ENCODE measurements at places on chromosomes 6 and 20.
A peak's percentile ranks its signal among the peaks of the same experiment; 100 is the strongest.

DNA sequence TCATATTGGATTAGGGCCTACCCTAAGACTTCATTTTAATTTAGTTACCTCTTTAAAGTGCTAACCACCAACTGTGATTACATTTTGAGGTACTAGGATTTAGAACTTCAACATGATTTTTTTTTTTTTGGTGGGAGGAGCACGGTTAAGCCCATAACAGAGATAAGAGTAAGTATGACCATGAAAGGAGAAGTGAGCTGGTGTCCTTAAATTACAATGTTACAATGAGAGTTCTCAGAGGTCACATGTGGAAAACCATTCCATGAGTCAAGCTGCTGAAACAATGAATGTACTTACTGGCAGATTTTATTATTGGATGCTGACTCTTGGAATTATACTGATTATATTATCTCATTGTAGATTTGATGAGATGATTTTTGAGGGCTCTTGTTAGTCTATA, 779.3 kb upstream of the CITED2 start:
- no peak for DNase-seq

DNA sequence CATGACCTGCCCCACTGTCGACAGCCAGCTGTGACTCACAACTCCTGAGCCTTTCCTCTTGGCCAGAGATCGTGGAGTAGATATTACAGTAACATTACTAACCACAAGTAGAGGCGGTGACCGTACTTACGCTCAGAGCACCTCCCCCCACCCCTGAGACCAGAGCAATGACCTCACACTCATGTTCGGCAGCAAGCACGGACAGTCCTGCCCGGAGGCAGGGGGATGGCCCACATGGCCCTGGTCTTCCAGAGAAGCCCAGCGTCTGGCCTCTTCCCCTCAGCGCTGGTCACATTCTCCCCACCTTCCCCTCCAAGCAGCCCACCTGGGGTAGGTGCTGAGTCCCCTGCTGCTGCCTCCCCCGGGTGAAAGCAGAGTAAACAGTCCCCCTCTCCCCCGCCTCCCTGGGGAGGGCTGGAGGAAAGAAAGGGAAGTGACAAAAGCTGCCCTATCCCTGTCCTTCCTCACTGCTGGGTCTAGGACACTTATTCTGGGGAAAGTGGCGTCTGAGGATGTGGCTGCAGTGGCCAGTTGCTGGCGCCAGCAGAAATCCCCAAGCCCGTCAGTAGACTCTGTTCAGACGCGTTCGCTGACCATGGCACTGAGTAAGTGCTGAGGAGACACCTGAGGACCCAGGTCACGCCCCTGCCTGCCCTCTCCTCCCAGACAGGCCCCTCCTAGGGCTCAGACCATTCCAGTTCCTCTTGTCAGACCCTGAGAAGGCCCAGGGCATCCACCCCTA, 68.5 kb downstream of the MRPL14 start:
- peak; percentile 64 for DNase-seq

DNA sequence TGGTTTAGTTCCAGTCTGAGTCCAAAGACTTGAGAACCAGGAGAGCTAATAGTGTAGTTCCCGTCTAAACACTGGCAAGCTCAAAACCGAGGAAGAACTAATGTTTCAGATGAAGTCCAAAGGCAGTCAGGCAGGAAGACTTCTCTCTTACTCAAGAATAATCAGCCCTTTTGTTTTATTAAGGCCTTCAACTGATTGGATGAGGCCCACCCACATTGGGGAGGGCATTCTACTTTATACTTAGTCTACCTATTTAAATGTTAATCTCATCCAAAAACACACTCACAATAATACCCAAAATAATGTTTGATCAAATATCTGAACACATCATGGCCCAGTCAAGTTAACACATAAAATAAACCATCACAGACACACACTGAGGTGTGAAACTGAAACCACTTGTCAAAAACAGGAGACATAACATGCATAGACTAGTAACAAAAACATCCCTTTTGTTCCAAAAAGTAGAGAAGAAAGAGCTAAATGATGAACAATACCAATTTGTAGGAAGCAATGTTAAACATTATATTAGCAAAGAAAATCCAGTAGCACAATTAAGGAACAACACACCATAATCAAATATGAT, 50.2 kb upstream of the SENP6 start:
- no peak for DNase-seq

DNA sequence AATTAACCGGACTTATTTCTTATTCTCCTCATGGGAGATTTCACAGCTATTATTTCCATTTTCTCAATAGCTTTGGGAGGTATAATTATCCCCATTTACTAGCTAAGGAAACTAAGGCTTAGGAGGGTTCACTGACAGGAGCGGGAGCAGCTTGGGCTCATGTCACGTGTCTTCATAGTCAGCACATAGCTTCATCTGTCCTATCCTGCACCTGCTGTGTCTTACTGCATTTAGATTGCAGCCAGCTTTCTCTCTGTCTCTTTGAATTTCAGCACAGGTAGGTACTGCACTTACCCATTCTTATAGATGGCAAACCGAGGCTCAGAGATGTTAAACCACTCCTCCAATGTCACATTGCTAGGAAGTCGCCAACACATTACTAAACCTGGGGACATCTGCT, 839.9 kb downstream of the MAFB start:
- DNase-seq = no peak

- DNase-seq = no peak
These were observed 4.2 kb downstream of the RIMS4 start for GRCh38 chr20:44805979-44806620.

All from stimulated activated naive B cell treated with anti-CD40 and anti-IgM and Interleukin-4, amounts not matched to agents 10 μg/mL and 1 μg/mL and 100 μg/mL, for 72 hours (primary cell).